Anterior cingulate cortex (tissue), 58 donors: ENCODE measurements at places on chromosomes 2 and 18.

- DNase-seq: no peak
Observed at GRCh38 chr18:80210312-80211083, 36.8 kb downstream of the PARD6G start.

GRCh38 chr2:214839464-214839863 is 30.0 kb upstream of the BARD1 start:
- no peak for DNase-seq

DNA sequence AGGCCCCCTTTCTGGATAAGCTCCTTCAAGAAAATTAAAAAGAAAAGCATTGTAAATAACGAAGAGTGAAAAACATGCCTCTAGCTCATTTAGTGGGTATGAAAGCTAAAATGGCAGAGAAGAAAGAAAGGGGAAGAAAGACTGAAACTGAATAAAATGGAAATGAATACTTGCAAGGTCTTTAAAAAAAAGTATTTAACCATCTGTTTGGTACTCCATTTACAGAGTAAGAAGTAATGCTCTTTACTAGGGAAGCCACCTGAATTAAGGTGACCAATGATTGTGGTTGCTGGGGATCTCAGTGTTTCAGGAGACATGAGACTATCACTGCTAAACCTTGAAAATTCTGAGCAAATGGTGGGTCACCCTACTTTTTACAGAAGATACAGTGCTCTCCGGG is 17.7 kb upstream of the ARL5A start:
- DNase-seq: no peak

- no peak for DNase-seq
Observed at GRCh38 chr2:30276455-30276911, 45.1 kb downstream of the LBH start.
